ENCODE measurements at places on chromosomes 16 and 17.

DNA sequence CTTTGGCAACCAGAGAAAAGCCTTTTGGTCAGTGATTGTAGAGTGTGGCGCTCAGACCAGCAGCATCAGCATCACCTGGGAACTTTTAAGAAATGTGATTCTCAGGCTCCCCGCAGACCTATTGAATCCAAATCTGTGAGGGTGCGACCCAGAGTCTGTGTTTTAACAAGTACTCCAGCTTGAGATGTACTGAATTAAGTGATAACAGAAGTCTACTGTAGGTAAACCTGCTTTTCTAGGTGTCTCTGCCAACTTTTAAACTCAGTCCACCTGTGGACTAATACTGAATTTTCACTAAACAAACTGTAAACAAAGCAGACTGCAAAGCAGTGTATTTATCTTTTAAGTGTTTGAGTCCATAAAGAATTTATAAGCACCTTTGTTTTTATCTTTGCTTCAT lies 43.6 kb downstream of the NUP93 start:
- no peak for DNase-seq

DNA sequence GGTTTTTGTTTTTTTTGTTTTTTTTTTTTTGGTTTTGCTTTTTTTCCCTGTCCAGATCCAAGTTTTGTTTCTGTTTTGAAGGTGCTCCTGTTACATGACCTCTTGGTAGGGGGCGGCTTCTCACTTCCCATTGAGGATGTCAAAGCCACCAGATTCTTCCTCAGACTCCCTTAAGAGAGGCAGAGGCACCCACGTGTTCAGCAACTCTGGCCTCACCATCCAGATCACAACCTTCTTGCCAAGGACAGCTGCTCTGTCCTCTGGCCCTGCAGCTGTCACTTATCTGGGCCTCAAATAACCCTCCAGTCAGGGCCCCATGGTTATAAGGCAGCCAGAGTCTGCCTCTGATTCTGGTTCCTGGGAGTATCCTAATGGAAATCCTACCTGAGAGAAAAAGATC lies 208.5 kb downstream of the STX8 start:
- peak; percentile 71 for DNase-seq

DNA sequence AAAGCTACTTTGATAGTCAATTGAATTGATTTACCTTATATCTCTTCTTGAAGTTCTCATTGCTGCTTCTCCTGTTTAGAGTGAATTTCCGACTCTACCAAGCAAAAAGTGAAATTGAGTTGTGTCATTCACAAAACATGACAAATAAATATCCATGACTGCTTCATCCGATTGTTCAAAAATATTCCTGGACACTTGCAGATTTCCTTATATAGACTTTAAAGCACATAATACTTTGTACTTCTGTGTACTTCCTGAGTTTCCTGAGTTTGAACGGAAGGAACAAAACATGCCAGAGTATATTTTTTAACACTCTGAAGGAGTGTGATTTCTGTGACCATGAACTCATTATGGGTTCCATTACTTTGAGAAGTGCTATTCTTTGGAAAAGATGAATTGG lies 20.5 kb upstream of the VAT1L start:
- DNase-seq = no peak

GRCh38 chr16:12461971-12462370 lies 341.7 kb downstream of the CPPED1 start:
- DNase-seq = no peak

DNA sequence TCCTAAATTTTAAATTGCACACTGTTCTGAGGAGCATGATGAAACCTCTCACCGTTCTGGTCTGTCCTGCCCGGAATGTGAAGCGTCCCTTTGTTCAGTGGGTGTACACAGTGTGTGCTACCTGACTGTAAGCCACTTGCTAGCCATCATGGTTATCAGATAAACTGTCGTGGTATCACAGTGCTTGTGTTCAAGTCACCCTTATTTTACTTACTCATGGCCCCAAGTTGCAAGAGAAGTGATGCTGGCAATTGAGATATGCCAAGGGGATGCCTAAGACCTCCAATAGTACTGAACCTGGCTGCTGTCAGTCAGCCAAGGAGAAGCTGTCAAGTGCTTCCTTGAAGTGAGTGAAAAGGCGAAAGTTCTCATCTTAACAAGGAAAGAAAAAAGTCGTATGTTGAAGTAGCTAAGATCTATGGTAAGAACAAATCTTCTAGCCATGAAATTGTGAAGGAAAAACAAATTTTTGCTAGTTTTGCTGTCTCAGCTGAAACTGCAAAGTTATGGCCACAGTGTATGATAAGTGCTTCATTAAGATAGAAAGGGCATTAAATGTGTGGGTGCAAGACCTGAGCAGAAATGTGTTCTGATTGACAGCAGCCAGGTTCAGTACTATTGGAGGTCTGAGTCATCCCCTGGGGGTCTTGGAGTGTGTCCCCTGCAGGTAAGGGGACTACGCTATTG lies 5.8 kb downstream of the PIK3R6 start:
- no peak for DNase-seq

DNA sequence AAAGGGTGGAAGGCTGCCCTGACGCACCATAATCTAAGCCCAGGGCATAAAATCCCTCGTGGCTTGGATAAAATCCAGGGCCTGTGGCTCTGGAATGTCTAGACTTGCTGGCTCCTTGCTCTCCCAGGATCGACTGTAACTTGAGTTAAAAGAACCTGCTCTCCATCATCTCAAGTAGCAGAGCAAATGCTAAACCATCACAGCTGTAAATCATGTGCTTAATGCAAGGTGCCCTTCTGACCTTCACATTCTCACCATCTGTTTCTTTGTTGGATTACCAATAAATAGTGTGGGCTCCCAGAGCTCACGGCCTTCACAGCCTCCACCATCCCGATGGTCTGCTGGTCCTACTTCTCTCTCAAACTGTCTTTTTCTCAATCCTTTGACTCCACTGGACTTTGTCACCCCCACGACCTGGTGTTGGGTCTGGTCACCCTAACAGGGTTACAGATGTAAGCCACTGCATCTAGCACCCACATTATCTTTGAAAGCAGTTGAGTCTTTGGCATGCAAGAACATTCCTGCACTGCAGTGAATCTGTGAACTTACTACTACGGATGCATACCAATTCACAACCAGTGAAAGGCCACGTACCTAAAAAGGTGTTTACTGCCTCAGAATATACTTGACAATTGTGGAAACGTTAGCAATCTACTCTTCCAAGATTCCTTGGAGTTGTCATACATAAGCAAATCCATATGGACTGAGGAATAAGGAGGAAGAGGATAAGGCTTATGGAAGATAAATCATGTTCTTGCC lies 15.3 kb downstream of the RSL1D1 start:
- no peak for DNase-seq

DNA sequence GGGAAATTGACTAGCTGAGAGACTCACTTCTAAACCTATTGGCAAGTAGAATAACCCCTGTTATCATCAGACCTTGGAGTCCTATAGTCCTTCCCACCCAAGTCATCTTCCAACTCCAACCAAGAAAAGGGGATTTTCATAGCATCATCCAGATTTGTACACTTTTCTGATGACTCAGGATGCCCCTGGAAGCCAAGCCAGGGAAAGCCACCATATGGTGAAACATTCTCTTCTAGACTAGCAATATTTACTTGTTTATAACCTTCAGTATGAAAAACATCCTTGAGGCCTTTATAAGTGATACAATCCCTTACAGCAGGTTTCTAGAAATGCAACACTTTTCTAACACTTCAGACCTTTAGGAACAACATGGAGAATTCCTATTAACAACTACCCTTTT lies 618.8 kb upstream of the CDH11 start:
- no peak for DNase-seq

GRCh38 chr16:25966172-25967097 lies 274.7 kb downstream of the HS3ST4 start:
- no peak for DNase-seq

GRCh38 chr17:81429821-81430551 lies 34.7 kb downstream of the BAHCC1 start:
- no peak for DNase-seq

DNA sequence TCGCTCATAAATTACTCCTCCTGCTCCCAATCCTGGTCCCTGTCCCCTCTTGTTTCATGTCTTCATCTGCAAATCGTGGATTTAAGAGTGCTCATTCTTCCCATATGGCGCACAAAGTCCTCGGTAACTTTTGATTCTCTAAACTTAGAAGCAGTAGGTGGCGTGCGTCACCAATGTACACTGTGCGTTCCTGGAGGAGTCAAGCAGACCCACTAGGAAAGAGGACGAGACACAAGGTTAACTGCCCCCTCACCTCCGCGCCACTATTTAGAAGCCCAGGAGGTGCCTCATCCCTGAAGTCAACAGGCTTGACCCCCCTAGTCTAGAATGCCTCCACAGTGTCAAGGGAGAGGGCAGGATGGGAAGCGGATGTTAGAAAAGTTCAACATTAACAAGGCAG lies 2.9 kb downstream of the SLC13A5 start:
- DNase-seq = no peak

DNA sequence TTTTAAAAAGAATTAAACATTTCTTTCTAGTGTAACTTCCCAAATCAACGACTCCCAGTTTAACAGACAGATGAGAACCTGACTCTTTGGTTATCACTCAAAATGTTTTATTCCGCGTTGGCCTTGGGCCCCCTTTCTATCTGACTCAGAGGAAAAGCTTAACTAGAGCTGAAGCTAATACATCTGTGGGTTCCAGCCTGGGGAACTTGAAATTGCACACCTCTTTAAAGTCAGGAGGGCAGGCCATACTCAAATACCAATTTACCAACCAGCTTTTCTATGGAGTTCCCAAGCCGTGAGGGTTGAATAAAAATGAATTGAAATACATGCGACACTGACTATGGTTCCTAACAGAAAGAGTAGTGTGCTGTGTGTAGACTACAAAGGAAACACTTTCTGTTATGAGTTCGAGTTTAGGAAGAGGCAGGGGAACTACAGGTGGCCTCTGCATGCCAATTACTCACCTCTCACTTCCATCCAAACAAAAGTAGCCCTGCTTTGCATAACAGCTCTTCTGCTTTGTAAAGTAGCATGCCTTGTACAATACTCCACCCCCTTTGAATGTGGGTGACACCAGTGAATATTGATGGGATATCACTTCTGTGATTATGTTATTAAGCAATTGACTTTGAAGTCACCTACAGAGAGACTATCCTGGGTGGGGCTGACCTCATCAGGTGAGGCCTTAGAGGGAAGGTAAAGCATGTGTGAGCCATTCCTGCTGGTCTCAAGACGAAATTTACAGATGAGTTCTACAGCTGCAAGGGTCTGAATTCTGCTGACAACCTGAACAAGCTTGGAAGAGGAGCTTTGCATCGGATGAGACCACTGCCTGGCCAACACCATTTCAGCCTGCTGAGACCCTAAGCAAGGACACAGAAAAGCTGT lies 92.1 kb downstream of the WDR59 start:
- no peak for DNase-seq

GRCh38 chr17:38875477-38876075 lies 5.7 kb downstream of the LASP1 start:
- no peak for DNase-seq

DNA sequence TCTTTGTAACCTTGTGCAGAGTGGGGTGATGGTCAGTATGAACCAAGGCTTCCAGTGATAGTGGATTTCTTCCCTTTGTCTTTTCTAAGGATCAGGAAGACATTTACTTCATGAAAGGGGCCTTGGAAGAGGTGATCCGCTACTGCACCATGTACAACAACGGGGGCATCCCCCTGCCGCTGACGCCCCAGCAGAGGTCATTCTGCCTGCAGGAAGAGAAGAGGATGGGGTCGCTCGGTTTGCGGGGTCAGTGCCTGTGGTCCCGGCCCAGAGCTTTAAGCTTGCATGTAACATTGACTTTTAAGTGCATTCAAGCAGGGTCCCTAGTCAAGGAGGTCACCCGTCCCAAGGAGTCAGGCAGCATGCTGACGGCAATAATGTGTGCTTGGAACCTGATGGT lies 56.0 kb downstream of the MEAK7 start:
- DNase-seq = no peak

DNA sequence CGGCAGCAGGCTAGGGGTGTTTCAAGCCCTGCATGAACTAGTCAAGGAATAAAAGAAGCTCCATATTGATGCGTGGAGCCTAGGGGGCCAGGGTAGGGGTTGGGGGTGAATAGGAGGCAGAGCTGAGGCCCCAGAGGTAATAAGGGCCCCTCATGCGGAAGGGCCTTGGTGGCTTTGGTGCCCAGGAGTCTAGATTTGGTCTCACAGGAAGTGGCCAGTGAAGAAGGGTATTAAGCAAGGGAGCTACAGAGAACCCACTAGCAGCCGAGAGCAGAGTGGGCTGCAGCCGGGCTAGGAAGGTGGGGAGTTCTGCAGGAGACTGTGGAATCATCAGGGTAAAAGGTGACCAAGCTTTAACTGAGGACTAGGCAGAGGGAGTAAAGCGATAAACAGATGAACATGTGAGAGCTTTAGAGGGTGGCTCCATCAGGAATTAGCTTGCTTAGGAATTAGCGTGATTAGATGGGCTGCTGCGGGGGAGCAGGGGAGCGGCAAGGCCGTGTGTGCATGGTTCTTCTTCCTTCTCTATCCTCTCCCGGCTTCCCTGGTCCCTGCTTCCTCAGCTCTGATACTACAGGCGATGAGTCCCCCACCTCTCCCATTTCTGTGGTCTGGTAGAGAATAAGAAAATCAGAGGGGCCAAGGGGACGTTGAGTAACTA lies 9.8 kb downstream of the GNGT2 start:
- DNase-seq = no peak

DNA sequence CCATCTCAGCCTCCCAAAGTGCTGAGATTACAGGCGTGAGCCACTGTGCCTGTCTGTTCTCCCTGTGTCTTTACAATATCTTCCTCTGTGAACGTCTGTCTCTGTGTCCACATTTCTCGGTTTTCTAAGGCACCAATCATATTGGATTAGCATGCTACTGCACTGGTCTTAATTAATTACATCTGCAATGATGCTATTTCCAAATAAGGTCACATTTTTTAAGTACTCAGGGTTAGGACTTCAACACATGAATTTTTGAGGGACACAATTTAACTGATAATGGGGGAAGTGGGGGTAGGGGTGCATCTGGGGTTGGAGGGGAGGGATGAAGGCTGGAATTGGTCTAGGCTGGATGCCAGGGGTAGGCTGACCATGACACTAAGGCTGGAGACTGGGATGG lies 102.6 kb downstream of the N4BP1 start:
- no peak for DNase-seq

GRCh38 chr16:83899272-83899897 lies 470 bp downstream of the MLYCD start:
- DNase-seq = peak; percentile 55

DNA sequence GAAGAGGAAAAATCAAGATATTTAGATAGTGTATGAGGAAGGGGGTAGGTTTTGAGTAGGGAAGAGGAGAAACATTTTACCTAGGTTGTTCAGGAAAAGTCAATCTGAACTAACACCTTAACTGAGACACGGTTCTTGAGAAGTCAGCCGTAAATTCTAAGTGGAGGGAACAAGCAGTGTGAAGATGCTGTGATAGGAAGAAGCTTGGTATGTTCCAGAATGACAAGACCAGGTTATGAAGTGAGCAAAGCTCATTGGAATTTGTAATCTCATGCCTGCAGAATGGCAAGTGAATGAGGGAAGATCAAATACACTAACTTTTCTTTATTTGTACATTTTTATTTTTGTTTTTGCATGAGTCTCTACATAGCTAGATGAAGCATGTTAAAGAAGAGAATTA lies 307.6 kb downstream of the ZFHX3 start:
- DNase-seq = no peak

- no peak for DNase-seq
Observed at GRCh38 chr16:17431012-17431411, 39.7 kb downstream of the XYLT1 start.

- peak; percentile 82 for DNase-seq
Observed at GRCh38 chr17:68288804-68289203, 2.1 kb downstream of the SLC16A6 start.

GRCh38 chr16:27538528-27538927 lies 11.2 kb downstream of the GTF3C1 start:
- DNase-seq = no peak

GRCh38 chr16:50736448-50736847 lies 5.4 kb upstream of the CYLD start:
- DNase-seq = no peak

- no peak for DNase-seq
Observed at GRCh38 chr17:45927247-45927646, 32.9 kb downstream of the MAPT start.

Data from inflammatory macrophage treated with lipopolysaccharide for 4 hours (primary cell).